ENCODE measurements at places on chromosomes 13 and 19.

DNA sequence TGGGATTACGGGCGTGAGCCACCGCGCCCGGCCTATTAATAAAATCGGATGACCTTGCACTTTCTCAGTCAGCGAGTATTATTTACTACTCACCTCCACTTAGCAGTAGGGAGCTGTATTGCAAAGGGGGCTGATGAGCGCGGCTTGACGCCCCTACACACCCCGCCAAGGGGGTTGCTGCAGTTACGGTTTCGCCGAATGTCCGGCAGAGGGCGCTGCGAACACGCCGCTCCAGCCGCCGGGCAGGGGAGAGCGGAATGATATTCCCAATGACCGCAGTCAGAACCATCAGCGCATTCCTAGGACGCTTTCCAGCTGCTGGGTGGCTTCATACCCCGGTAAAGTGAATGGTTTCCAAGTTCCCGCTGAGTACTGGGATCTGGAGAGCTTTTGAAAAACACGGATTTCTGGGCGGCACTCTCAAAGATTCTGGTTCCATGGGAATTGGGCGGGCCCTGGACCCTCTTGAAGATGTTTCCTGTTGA lies 30.0 kb upstream of the TPT1 start:
- no peak overlapping the region for H3K27ac ChIP-seq
- no peak overlapping the region for H3K4me3 ChIP-seq
- DNase-seq, result peak; percentile 42
- peaks cover 18% of the 10 kb centered on the region for H3K4me1 ChIP-seq
- peaks cover 5% of the 10 kb centered on the region for H3K36me3 ChIP-seq
- no peaks in the 10 kb centered on the region for H3K27me3 ChIP-seq

- H3K36me3 ChIP-seq, result no peaks in the 10 kb centered on the region
- peak within 1 kb of the TSS; percentile 55 for H3K4me3 ChIP-seq
- H3K27me3 ChIP-seq, result peaks cover 33% of the 10 kb centered on the region
These were observed at the start of gene KL for GRCh38 chr13:33016414-33017322. TSS of gene KL (plus strand) at chr13:33016423. CDS start at chr13:33016441, 18 bp downstream.

DNA sequence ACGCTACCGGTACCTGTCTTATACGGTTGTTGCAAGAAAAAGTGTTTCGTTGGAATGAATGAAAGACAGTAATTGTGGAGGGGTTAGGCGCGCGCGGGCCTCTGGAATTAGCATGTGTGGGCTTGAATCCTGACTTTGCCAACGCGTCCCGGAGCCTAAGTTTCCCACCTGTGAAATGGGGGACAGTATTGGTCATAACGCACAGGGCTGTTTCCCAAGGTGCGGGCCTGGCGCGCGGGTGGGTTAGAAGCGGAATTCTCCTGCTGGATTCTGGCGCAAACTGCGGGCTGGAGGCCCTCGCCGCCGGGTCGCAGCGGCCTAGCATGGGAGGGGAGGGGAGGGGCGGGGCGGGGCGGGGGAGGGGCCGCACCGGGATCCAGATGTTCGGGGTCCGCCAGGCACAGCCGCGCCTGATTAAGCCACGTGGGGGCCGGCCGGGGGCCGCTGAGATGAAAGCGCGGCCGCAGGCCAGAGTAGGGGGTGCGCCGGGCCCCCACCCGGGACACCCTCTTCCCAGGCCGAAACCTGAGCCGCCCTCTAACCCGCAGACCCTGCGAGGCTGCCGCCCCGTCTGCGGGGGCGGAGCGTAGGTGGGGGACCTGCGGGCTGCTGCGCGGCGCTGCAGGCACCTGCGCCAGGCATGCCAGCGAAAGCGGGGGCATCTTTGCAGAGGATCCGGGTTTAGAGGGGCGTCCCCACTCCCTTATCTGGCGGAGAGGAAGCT lies 1.2 kb upstream of the TMEM59L start:
- DNase-seq, result no peak
- no peak overlapping the region for H3K27ac ChIP-seq
- H3K27me3 ChIP-seq, result peaks cover 41% of the 10 kb centered on the region
- no peaks in the 10 kb centered on the region for H3K36me3 ChIP-seq
- H3K4me3 ChIP-seq, result peak overlapping the region; percentile 82

DNA sequence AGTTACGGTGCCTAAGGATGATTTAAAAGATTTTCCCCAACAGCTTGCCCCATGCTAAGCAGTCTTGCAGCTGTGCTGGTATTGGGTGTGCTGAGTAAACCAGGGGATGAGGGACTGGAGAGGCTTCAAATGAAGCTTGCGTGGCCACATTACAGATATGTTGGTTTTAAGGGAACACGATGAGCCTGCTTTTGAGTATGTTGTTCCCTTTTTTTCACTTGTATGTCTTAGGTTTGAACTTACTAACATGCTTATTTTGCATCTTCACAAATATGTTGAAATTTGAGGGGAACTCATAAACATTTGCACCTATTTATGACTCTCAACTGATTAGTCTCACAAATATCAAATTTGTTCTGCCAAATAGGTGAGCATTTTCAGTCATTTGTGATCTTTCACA lies 2.0 kb upstream of the IL17D start:
- no peaks in the 10 kb centered on the region for H3K36me3 ChIP-seq
- no peak for DNase-seq
- no peak overlapping the region for H3K27ac ChIP-seq

- DNase-seq, result no peak
- no peaks in the 10 kb centered on the region for H3K27me3 ChIP-seq
- H3K4me1 ChIP-seq, result no peaks in the 10 kb centered on the region
- no peak overlapping the region for H3K4me3 ChIP-seq
These were observed 137.8 kb upstream of the TSC22D1 start for GRCh38 chr13:44713788-44714469.

GRCh38 chr19:15863272-15863671 lies 34.6 kb downstream of the CYP4F2 start:
- no peak for DNase-seq
- peaks cover 3% of the 10 kb centered on the region for H3K36me3 ChIP-seq
- no peak overlapping the region for H3K27ac ChIP-seq
- no peak overlapping the region for H3K4me3 ChIP-seq
